SW480 (cell line): ENCODE measurements at places on chromosomes 12 and 14.

DNA sequence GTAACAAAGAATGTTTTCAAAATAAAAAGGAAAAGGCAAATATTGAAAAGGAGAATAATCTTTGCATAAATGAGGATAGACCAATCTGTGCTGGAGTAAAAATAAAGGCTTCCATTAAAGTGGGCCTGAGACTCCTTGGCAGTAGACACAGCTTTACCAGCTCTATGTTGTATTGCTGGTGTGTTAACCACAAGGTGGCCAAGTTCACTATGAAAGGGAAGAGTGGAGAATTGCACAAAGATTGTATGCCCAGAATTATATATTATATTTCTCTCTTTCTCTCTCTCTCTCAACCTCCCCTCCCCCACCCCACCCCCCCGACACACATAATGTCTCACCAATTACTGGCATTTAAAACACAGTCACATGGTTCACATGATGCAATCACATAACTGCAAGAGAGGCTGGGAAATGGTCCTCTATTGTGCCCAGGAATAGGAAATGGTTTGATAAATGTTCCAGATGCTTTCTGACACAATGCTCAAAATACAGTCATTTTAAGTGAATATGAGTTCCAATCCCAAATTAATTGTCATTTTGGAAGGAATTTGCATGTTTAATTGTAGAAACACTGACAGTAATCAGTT is 222.6 kb upstream of the SYT1 start:
- peak; percentile 7 for DNase-seq

DNA sequence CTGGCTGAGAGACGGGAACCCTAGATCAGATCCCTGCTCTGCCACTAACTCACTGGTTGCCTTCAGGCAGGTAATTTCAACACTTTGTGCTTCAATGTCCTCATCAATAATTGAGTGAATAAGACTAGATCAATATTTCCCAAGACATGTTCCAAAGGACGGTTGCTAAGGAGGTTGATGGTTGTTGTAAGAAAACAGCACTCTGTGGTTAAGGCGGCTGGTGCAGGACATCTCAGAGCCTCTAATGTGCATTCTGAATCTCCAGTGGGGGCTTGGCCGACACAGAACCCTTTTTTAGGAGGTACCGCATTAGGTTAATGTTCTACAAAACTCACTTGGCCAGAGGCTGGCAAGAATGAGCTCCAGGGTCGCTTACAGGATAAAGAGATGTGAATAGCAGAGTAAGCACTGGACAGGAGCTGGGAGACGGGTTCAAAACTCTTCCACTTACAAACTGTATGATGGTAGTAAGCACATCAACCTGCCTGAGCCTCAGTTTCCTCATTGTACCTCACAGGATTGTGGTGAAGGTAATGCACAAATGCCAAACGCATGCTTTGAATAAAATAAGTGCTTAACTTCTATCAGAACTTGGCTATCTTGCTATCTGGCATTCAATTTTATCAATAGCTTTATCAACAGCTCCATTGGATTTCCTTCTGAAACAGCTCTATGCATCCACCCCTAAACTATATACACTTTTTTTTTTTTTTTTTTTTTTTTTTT is 136.9 kb upstream of the PARP11 start:
- DNase-seq, result no peak

DNA sequence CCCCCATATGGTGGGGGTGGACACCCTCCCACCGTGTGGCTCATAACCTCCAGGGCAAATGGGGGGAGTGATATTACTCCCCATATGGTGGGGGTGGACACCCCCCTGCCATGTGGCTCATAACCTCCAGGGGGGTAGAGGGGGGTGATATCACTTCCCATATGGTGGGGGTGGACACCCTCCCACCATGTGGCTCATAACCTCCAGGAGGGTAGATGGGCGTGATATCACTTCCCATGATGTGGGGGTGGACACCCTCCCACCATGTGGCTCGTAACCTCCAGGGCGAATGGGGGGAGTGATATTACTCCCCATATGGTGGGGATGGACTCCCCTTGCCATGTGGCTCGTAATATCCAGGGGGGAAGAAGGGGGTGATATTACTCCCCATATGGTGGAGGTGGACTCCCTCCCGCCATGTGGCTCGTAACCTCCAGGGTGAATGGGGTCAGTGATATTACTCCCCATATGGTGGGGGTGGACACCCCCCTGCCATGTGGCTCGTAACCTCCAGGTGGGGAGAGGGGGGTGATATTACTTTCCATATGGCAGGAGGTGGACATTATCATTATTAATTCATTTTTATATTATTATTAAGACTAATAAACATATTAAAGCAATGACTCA is 51.2 kb upstream of the OXA1L start:
- no peak for DNase-seq

GRCh38 chr14:68219407-68219806 is 399.8 kb downstream of the RAD51B start:
- DNase-seq, result no peak

- DNase-seq, result no peak
Measured at GRCh38 chr12:2679068-2679815, 115.5 kb upstream of the FKBP4 start.

DNA sequence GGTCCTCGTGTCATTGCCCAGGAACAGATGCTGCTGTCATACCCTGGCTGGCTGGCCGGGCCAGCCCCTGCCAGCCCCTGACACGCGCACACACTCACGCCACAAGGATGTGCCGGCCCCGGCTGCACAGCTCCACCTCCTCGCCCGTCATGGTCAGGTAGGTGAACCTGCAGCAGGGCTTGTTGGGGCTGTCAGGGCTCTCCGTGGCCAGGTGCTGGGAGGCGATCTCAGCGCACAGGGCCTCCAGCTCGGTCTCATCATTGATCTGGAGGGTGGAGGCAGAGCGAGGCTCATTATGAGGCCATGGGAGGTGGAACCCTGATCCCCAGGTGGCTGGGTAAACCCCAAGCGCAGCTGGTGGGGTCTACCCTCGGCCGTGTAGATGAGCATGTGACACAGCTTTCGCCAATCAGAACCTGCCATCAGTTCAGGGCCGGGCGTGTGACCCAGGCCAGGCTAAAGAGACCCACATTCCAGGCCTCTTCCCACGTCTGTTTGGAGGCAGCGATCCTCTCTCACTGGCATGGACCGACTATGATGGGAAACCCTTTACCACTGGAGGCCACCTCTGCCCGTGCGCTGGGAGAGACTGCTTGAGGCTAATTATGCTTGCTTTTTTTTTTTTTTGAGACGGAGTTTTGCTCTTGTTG is 38.8 kb downstream of the TRAFD1 start:
- DNase-seq, result no peak

DNA sequence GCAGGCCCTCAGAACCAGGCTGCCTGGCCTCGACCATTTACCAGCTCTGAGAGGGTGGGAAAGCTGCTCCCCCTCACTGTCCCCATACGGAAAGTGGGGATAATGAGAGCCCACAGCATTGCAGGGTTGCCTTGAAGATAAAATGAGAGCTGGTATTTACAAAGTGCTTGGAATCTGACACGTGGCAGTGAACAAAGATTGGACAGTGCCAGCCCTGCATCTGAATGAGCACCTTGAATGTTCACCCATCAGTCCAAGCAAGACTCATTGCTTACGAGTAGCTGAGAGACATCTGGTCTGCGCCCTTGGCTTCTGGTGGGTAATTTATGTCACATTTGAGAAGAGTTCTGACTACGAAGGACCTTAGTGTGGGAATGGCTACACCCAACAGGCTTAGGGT is 67.5 kb downstream of the CLMN start:
- DNase-seq, result no peak

- no peak for DNase-seq
Measured at GRCh38 chr12:98345308-98345876, 170.0 kb upstream of the TMPO start.

DNA sequence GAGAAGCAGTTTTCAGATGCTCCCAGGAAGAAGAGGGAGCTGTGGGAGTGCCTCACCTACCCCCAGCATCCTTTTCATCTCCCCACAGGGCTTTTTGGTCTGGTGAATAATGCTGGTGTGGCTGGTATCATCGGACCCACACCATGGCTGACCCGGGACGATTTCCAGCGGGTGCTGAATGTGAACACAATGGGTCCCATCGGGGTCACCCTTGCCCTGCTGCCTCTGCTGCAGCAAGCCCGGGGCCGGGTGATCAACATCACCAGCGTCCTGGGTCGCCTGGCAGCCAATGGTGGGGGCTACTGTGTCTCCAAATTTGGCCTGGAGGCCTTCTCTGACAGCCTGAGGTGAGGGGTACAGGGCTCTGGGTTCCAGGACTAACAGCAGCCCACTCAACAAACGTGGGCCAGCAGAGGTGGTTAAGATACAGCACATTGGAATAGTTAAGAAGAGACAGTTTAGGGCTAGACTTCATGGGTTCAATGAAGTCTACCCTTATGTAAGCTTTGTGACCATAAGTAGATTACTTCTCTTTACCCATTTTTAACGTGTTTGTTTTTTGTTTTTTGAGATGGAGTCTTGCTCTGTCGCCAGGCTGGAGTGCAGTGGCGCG is 1.5 kb downstream of the RDH5 start:
- DNase-seq, result no peak

DNA sequence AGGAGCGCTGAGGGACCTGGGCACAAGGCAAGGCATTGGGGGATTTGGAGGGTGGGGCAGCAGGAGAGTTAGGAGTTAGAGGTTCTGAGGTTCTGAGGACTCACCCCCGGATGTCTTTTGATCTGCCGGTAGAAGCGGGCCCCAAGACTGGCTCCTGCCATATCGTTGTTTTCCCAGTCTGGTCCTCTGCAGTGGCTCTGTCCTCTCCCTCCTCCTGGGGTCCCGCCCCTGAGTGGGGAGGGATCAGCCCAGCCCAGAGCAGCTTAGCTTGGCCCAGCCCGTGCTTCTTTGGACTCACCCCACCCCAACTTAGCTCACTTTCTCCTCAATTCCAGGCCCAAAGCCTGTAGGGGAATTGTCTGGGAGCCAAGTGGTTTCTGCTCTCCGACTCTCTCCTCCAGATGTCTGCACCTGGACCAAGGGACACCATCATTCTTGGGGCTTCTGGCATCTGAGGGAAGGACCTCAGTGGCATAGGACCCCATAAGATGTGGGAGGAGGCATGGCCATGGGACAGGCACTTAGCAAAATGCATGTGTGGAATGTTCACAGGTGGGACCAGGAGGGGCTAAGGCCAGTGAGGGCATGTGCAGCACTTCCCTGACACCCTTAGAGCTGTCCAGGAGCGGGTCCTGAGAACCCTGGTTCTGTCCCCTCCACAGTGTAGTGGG is 7.5 kb downstream of the SHMT2 start:
- peak; percentile 71 for DNase-seq

DNA sequence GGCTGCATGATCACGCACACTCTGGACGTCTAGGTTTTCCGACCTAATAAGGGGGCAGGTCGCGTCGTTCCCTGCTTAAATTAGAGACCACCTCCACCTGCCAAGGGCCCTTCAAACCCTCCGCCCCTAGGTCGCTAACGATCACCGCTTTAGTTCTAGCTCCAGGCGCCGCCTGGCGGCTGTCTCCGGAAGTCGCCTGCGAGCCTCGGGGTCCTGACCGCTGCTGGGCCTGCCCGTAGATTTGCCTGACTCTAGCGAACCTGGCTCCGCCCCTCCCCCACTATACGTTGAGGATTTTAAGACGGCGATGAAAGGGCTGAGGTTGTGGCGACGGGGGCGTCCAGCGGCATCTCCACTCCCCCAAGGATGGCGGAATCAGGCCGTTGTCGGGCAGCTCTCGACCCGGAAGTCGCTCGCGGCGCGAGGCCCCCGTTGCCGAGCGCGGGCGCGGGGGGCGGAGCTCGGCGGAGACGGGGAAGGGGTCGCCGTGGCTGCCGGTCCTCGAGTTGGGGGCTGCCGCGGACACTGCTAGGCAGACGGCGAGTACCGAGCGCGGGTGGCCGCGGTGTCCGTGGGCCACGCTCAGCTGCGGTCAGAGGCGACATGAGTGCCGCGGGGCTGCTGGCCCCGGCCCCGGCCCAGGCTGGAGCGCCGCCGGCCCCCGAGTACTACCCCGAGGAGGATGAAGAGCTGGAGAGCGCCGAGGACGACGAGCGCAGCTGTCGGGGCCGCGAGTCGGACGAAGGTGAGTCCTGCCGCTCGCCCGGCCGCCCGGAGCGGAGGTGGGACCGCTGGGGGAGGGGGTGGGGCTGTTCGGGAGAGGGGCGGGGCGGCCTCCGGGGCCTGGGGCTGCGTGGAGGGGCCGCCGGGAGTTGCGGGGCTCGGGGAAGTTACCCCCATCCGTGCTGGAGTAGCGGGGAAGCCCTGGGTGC is at the start of gene SUDS3:
Gene SUDS3, plus strand, starts transcription at position 467 of the 932 bp plus-strand sequence. Its CDS starts 137 bp downstream, at position 604.
- peak; percentile 68 for DNase-seq

GRCh38 chr12:54421879-54422250 is 2.8 kb upstream of the ITGA5 start:
- DNase-seq, result no peak

- no peak for DNase-seq
Measured at GRCh38 chr14:40682131-40682913, 924.4 kb upstream of the LRFN5 start.

GRCh38 chr12:104709692-104710435 is 248.2 kb downstream of the SLC41A2 start:
- no peak for DNase-seq

GRCh38 chr14:104968541-104969401 is 9.4 kb downstream of the AHNAK2 start:
- DNase-seq, result peak; percentile 32

DNA sequence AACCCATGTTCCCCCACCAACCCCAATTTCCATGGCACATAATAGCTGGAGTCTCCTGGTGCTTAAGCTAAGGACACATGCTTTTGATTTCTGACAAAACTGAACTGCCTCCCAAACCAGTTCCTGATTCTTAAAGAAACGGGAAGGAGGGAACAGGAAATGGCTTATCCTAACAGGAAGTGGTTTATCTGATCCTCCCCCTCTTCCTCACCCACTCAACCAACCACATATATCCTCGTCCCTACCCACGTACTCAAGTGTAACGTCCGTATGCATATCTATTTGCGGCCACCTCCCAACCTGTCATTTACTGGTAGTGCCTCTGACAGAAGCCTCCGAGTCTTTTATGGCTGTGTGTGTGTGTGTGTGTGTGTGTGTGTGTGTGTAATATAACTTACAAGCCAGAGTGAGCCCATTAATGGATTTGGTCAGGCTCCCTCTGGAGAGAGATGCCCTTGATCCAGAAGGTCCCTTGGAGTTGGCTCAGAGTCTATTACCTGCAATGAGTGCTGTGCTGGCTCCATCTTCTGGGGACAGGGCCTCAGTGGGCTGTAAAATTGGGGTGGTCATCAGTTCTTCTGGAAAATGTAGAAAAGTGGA is 7.7 kb downstream of the DAZAP2 start:
- DNase-seq, result peak; percentile 38

DNA sequence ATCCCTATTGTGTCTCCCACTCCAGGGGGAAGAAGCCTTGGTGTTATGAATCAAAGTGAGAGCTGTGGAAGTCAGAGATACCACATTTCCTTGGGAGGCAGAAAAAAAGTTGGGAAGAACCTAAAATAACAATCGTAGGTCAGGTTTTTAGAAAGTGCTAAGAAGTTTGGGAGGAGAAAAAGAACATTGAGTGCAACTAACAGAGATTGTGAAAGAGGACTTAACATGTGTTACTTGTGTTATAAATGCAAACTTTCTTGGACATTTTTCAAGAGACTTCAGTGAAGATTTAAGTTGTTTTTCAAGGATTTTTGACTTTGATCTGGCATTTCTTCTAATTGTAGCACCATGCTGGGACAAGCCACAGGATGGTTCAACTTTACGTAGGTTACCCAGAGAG is 7.8 kb upstream of the ERP27 start:
- DNase-seq, result no peak
